ENCODE measurements at places on chromosomes 2 and 18.

DNA sequence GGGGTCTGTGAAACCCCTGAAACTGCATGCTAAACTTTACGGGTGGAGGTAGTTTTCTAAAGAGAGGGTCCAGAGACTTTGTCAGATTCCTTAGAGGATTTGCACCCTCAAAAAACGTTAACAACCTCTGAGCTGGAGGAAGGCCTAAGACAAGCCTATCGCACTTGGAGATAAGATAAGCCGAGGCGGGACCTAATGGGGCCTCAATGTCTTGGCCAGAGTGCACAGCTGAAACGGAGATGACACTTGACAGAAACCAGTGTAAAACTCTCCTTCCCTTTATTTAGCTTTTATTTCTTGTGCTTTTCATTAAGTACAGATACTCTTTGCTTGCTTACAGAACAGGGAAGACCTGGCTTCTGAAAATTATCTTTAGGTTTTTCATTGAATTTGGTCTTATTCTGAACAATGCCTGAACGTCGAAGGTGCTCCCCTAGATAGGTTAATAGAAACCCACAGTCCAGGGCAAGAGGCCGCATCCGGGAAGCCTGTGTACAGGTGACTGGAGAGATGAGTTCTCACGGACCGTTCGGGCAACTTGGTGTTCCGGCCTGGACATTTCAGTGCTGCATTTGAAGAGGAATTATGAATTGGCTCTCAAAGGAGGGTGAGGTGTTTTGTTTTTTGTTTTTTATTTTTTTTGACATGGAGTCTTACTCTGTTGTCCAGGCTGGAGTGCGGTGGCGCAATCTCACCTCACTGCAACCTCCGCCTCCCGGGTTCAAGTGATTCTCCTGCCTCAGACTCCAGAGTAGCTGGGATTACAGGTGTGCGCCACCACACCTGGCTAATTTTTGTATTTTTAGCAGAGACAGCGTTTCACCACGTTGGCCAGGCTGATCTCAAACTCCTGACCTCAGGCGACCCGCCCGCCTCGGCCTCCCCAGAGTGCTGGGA, 49.7 kb downstream of the SH3BP4 start:
- no peak for DNase-seq

DNA sequence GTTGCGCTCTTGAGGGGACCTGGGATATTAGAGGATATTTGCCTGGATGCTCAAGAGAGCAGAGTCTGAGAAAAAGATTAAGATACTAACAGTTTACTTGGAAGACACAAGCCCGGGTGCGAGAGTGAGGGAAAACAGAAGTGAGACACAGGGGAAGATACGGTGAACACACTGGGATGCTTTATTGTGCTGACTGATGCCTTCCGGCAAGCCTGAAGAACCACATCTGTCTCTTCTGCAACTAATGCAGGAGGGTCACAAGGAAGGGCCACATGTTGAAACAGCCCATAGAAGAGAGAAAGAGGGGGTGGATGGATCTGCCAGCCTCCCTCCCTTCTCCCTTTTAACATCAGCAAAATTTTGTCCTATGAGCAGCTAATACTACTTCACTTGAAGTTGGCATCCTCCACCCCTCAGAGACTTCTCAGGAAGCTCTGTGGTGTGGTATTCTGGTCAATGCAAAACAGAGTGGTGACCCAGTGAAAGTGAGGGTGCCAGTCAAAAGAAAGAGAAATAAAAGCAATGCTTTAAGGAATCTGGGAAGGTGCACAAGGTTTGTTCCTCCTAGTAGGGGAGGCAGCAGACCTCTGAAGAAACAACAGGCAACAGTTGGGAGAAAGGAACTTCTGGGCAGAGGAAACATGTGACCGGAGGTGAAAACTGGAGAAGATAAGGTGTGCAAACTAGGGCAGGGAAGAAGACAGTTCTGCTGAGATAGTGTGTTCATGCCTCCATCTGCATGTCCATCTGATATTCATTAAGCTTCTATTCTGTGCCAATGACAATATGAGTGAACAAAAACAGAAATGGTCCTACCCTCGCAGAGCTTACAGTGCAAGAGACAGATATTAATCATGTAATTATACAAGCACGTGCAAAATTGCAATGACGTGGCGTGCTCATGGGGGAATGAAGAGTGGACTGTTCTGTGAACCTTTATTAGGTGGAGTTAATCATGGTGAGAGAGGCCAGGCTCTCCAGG, 107.1 kb downstream of the LYPD6B start:
- DNase-seq = no peak

- DNase-seq = peak; percentile 82
Measured at GRCh38 chr18:58004317-58004716, 39.7 kb upstream of the NEDD4L start.

- no peak for DNase-seq
Measured at GRCh38 chr2:3174626-3175567, 202.7 kb downstream of the EIPR1 start.

- DNase-seq = no peak
Measured at GRCh38 chr18:48882379-48882778, 68.4 kb downstream of the SMAD7 start.

GRCh38 chr2:63903003-63903402, 61.3 kb downstream of the UGP2 start:
- peak; percentile 52 for DNase-seq

DNA sequence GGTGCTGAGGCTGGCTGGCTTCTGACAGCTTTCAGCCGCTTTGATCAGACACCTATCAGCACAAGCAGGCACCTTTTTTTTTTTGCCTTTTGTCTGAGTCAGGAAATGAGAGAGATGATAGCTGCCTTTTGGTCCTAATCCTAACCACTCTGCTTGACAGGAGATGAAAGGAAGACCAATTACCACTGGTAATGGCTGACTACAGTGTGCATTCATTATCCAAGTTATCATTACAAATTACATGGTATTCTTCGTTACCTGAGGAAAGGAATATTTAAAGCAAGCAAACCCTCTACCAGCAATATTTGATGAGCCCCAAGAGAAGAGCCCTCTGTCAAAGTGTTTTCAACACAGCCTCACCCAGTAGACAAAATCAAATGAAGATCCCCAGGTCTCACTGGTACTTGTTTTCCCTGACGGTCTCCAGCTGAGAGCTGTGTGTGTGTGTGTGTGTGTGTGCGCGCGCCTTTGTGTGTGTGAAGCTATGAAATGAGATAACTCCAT, 925.7 kb downstream of the DCDC2C start:
- no peak for DNase-seq

- no peak for DNase-seq
Measured at GRCh38 chr2:144847347-144848080, 327.6 kb upstream of the ZEB2 start.

DNA sequence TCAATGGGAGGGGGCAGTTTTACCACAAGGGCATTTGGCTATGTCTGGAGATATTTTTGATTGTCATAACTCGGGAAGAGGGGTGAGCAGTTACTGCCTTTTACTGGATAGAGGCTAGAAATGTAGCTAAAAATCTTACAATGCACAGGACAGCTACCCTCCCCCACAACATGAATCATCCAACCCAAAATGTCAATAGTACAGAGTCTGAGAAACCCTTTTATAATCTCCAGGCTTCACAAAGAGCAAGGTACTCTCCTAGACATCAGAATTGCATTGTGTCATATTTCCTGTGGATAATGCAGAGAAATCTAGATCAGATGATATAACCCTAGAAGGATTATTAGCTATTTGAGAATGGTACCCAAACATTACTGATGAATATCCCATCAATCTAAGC, 277.1 kb upstream of the NRP2 start:
- peak; percentile 69 for DNase-seq

- DNase-seq = no peak
Measured at GRCh38 chr2:235978022-235978421, 190.2 kb downstream of the GBX2 start.

- DNase-seq = no peak
Measured at GRCh38 chr2:113709022-113709421, 47.4 kb downstream of the SLC35F5 start.

- no peak for DNase-seq
Measured at GRCh38 chr18:79801641-79802040, 3.9 kb downstream of the KCNG2 start.

DNA sequence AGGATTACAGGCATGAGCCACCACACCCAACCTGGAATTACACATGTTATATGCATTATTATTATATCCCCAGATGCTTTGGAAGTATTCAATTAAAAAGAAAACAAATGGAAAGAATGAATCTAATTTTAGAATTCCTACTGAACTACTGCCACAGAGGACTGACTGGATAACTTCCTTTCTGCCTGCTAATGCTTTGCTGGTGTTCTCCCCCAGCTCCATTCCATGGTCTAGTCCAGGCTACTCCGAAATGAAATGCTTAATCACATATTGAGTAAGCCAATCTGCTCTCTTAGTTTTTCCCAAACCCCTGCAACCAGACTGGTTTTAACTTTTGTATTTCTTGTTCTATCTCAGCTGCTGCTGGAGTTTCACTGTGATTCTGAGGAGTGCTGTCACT, 519.1 kb downstream of the SOX11 start:
- no peak for DNase-seq

- no peak for DNase-seq
Measured at GRCh38 chr2:156379071-156379470, 46.5 kb upstream of the NR4A2 start.

DNA sequence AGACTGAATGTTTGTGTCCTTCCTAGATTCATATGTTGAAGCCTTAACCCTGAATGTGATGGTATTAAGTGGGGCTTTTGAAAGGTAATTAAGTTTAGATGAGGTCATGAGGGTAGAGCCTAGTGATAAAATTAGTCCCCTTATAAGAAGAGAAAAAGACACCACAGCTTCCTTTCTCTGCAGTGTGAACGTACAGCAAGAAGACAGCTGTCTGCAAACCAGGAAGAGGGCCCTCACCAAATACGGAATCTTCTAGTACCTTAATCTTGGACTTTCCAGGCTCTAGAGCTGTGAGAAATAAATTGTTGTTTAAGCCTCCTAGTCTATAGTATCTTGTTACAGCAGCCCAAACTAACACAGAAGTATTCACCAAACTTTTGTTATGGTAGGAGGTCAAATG, 57.1 kb upstream of the CYTIP start:
- no peak for DNase-seq

GRCh38 chr18:50097702-50098101, 97.2 kb downstream of the MYO5B start:
- DNase-seq = no peak

- DNase-seq = no peak
Measured at GRCh38 chr18:39359636-39360035, 1794.0 kb upstream of the CELF4 start.

Data from iris pigment epithelial cell (primary cell).